GM12878 (cell line): ENCODE measurements at places on chromosomes 2 and 18. TPM values are rescaled to one million over a fixed set of nuclear protein-coding genes. Genes with fewer than 3 reads are reported as not detected.

DNA sequence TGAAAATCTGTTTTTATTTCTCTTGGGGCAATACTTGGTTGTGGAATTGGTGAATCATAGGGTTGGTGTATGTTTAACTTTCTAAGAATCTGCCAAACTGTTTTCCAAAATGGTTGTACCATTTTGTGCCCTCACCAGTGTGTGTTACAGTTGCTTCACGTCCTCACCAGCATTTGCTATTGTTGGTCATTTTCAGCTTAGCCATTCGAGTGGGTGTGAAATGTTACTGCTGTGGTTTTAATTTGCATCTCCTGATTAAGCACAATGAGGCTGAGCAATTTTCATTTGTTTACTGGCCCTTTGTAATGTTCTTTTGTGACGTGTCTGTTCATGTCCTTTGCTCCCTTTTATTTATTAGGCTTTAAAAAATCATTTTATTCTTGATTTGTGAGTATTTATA, 49.7 kb downstream of the FOSL2 start:
- no peak for DNase-seq

The RNF103 gene
- 10.6 and 11.0 TPM in 2 replicates for total RNA-seq

- no peak for DNase-seq
Measured at GRCh38 chr2:138787053-138787666, 7.0 kb upstream of the NXPH2 start.

GRCh38 chr18:24104486-24104885, 34.4 kb upstream of the CABYR start:
- DNase-seq = no peak

DNA sequence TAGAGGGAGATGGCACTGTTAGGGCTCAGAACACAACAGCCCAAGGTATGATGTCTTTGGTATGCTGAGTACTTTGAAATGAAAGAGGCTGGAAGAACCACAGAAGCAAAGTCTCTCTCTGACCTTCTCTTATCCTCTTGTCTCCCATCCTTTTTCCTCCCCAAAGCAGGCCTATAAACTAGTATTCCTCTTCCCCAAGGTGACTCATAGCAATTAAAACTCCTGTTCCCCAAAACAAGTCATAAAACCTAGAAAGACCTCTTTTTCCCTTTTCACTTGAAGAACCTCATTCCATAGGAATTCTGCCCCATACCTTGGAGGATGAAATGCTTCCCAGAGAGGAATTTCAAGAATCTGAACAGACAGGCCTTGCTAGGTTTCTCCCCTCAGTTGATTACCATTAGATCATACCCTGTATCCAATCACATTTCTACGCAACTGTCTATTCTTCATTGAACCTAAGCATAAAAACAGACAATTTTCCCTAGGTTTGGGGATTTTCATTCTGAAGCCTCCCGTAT, 25.7 kb downstream of the MDH1 start:
- DNase-seq = no peak
